GM12891 (cell line): ENCODE measurements at places on chromosomes 7 and 10.

DNA sequence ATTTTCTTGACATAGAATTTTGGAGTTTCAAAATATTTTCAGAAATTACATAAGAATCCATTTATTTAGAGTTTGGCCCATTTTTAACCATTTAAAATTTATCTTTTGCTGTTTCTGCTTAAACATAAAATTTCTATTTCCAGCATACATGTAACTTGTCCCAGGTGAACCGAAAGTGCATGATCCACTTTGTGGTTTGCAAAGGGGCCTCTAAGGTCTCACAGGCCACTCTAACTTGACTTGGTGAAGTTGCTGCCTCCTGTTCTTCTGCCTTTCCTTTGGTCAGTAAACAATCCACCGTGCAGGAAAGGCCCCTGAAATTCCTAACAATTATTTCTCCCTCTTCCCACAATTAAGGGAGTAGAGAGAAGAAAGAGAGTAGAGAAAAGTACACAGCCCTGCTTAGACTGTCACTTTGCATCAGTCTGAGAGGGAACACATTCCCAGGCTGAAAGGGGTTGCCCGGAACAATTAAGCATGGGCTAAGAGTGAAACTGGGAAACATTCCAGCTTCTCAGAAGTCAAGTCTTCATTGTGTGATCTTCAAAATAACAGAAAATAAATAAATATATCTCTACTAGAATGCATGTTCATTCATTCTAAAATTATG, 79.5 kb upstream of the SEMA3A start:
- no peak for DNase-seq

DNA sequence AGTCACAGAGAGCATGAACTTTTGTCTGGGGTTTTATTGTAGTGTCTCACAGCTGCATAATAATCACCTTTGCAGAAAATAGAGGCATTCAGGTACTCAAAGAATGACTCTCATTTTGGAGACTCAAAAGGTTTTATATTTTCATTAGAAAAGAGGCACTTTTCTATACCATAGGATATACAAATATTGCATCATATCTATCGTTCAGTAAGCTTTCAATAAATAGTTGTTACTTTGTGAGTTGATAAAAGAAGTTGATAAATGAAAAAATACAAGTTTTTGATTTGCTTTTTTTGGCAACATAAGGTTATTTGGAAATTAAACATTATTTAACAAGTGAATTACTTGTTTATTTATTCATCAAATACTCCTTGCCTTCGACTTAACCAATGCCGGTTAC, 279.9 kb downstream of the ARL4A start:
- DNase-seq = no peak

DNA sequence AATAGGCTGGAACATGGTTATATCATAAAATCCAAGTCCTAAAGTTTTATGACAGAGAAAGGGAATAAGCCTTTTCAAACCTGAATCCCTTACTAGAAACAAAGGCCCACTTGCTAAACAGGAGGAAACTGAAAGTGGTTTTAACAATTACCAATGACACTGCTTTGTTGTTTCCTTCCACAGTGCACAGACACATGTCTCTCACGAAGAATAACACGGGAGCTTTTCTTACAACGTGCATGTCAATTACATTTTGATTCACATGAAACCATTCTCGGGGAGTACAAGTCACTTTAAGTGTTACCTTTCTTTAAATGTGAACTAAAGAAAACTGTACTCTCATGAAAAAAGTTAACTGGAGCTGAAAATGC, 1.4 kb downstream of the MRPS33 start:
- no peak for DNase-seq

DNA sequence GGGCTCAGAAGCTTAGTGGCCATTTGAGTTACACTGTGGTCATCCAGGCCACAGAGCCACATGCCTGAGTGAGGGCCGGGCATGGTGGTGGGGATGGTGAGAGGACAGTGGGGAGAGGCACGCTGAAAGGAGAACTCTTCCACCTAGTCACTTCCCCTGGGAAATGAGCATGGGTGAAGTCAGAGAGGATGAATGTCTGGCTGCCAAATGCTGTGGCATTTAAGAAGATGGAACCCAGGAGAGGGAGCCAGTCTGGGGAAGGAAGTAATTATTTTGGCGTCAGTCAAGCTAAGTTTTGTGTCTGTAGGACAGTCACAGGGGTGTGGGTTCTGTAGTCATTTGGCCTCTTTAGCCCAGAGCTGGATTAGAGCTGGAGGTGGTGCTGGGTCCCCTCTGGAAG, 86.0 kb upstream of the PODXL start:
- no peak for DNase-seq

DNA sequence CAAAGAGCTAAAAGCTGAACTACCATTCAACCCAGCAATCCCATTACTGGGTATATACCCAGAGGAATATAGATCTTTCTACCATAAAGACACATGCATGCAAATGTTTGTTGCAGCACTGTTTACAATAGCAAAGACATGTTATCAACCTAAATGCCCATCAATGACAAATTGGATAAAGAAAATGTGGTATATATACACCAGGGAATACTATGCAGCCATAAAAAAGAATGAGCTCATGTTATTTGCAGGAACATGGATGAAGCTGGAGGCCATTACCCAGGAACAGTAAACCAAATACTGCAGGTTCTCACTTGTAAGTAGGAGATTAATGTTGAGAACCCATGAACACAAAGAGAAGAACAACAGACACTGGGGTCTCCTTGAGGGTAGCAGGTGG, 1295.1 kb downstream of the TYW1 start:
- DNase-seq = no peak

- no peak for DNase-seq
Observed at GRCh38 chr10:72416661-72417060, 61.9 kb upstream of the DNAJB12 start.

DNA sequence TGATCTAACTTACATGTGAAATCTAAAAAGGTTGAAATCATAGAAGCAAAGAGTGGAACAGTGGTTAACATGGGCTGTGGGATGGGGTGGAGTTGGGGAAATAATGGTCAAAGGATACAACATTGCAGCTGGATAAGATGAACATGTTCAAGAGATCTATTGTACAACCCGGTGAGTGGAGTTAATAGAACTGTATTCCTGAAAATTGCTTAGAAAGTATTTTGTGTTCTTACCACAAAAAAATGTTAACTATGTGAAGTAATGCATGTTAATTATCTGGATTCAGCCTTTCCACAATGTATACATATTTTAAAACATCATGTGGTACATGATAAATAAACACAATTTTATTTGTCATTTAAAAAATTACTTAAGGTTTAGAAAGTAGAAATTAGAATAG, 271.0 kb upstream of the LRRTM3 start:
- no peak for DNase-seq

DNA sequence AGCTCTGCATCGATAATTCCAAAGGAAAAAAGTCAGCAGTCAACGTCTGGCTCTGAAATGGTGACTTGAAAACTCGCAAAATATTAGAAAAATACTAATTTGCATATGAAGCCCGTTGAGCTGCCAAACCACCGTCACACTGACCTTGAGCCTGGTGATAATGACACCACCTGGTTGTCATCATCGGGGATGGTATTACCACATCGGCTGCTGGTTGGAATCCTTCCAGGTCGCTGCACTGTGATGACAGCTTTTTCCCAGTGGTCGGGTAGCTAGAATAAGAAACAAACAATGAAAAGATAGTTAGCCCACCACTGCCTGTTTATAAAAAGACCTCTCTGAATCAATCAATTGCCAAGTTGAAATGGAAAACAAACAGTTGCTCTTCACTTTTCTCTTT, 41.6 kb downstream of the LAMB1 start:
- DNase-seq = no peak

- no peak for DNase-seq
Observed at GRCh38 chr7:13014011-13014410, 326.6 kb downstream of the ARL4A start.

GRCh38 chr10:7458556-7458955, 47.7 kb upstream of the SFMBT2 start:
- no peak for DNase-seq

DNA sequence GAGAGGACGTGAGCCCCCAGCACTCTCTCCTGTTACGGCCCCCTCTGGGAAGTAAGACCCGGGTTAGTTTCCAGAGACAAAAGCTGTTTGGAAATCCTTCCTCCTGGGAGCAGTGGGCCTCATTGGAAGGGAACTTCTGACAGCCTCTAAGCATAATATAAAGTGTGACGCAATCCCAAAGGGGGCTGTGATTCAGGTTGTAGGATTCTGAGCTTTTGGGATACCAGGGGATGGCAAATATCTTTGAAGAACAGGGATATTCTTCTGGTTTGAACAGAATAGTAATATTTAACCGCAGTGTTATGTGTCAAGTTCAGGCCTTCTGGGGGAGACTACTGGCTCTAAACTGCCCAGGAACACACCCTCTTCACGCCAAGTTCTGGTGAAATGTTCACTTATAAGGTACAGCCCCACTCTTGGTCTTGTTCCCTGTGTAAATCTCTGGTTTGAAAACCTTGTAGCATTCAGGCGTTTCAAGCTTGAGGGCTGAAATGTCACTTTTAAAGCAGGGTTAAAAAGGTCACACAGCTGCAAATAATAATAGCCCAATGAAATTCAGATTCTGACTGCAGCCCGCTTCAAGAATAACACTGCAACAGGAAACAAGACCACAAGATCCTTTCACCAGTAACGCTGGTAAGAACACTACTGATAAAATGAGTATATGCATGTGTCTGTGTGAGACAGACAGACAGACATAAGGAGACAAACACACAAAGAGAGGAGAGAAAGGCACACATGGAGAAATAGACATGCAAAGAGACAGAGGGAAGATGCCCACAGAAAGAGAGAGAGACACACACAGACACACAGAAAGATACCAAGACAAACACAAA, 69.0 kb downstream of the CREB5 start:
- DNase-seq = no peak

- no peak for DNase-seq
Observed at GRCh38 chr10:60434418-60435046, 44.9 kb upstream of the ANK3 start.

GRCh38 chr7:881441-882234, 5.3 kb downstream of the GET4 start:
- DNase-seq = no peak

GRCh38 chr7:141114029-141114664, 40.3 kb downstream of the TMEM178B start:
- no peak for DNase-seq

DNA sequence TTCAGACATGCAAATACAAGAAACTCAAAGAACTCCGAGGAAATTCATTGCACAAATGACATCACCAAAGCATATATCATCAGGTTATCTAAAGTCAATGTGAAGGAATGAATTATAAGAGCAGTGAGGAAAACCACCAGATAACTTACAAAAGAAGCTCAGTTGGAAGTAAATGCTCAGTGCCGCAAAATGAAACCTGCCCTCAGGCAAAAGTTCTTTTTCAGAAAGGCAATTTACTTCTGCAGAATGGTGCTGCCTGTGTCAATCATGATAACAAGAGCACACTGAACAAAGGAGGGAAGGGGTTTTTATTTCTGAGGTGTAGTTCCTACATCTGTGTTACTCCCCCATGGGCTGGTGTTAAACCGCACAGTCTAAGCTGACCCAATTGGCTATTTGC, 550.6 kb upstream of the SEMA3D start:
- no peak for DNase-seq

DNA sequence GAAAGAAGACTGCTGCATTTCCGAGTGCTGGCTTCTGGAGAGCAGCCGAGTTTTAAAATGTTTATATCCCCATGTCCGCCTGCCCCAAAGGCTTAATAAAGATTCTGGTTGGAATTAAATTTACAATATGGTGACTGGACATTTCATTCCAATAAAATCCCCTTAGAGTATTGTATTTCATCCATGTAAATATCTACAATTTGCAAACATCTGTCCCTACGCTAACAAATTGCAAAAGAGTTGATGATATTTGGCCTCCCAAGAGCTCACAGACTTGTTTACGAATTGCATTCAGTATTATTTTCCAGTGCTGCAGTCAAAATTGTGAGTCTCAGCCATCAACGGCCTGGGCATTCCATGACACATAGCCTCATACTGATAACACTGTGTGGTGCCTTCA, 50.1 kb downstream of the PLEKHS1 start:
- no peak for DNase-seq

DNA sequence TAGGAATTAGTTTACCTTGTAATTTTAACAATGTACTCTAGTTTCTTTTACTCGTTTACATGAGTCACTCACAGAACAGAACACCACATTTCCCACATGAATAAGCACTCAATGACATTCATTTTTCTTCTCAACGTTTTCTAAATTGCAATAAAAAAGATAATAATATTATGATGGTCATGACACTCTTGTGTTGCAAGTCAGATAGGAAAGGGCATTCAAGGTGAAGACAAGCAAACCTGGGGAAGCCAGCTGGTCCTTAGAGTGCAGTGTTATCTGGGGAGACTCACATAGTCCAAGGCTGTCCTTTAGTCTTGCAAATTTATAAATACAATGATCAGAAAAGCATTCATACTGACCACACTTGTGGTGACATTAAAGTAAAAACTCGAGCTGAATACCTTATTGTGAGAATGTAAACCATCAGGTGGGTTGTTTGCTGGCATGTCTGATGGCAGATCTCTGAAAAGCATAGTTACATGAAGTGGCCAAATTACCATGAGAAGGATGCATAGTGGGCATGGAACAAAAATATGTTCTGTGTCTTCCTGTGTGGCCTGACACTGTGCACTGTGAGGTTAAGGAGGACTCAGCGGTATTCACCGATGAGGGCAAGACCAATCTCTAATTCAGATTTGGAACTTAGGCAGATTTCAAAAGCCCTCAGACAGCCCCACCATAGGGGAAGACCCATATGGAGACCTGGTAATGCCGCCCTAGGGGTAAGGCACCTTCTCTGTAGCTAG, 158.9 kb upstream of the ASAH2 start:
- DNase-seq = no peak

GRCh38 chr10:69835875-69836730, 34.4 kb downstream of the COL13A1 start:
- DNase-seq = no peak

- DNase-seq = no peak
Observed at GRCh38 chr7:25624833-25625232, 396.5 kb upstream of the NPVF start.

DNA sequence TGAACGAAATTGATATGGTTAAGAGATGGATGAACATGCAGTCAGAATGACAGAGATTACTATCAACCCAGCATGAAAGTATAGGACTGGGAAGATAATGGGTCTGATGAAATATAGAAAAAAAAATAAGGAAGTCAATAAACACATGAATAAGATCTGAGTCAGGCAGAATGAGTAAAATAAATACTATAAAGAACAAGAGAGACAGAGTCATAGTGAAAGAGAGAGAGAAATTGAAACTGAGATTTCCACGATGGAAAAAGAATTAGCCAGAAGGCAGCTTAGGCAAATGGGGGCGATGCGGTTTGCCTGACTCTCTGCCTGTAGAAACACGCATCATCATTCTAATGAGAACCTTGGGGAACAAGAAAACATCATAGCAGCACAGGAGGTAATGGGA, 26.6 kb downstream of the SEMA3D start:
- no peak for DNase-seq

DNA sequence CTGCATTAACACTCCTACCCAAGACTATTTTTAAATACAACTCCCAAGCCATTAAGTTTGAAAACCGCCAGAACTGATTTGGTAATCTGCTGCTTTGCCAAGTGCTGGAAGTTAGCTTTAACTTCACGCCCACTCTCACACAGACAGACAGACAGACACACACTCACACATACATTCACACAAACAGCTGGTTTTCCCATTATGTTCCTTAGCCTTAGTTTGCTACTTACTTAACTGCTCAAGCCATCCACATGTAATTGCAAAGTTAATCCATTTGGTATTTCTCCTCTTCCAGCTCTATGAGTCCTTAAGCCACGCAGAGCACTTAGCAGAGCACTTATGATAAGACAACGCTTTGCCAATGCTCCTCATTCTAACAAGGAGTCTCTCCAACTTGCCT, 8.3 kb downstream of the COBL start:
- no peak for DNase-seq
